ENCODE measurements at places on chromosomes 4 and X.

DNA sequence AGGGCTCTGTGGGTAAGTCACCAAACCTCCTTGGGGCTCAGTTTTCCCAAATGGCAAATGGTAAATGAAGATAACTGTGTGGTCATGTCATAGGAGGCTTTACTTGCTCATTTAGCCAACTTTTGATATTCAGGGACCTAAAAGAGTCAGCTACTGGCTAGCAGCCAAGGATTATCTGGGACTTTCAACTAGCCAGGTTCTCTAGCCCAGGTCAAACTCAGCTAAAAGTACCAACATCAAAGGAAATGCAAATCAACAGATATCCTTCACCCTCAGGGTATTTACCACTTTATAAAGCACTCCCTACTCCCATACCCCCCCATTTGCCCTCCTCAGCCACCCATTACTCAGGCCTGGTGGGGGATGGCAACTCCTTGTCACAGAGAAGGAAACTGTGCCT lies 7.5 kb downstream of the AMER1 start:
- no peak for DNase-seq

DNA sequence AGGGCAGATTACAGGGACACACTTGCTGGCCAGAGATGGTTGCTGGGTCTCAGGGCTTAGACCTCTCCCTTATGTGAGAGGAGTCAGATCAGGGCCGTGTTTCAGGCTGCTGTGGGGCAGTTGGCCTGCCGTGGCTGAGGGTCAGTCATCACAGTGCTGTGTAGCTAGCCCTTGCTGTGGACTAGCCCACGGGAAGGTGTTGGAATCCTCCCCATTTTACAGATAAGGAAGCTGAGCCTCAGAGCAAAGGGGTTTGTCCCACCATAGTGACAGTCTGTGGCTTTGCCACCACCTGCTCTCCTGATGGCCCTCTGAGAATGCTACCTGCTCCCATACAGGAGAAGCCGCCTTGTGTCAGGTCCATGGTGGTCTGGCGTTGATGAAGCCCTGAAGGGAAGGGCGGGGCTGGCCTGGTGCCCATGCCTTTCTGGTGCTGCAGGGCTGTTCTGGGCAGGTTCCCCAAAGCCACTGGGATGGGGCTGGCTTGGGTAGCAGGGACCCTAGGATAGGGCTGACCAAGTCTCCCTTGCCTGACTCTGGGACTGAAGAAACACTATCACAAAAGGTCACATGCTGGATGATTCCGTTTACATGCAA lies 2.4 kb upstream of the FAM53A start:
- no peak for DNase-seq

GRCh38 chrX:74519870-74520269 lies 94.6 kb downstream of the RLIM start:
- DNase-seq: no peak

GRCh38 chrX:70505451-70505841 lies 60.8 kb downstream of the DLG3 start:
- no peak for DNase-seq
